Left hindlimb (tissue), 1 donor: ENCODE measurements at places on chromosomes 6 and 20.

DNA sequence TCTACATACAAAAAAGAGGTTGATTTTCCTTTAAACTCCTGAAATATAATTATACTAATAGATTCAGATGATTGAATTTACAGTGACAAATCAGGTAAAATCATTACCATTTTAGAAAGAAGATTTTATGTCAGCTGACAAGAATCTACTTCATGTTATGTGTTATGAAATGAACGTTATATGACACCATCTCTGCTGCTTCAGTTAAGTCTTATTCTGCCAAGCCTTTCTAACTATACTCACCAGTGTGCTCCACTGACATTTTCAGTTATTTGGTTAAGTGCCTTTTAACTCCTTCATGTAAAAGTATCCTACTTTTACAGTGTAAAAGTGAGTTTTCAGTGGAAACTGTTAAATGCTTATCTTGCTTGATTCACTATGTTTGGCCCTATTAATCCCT, 80.4 kb downstream of the RWDD2A start:
- no peak for DNase-seq

GRCh38 chr6:77568570-77568969, 84.3 kb upstream of the MEI4 start:
- DNase-seq: no peak

GRCh38 chr6:12467706-12468670, 177.8 kb downstream of the EDN1 start:
- DNase-seq: no peak

DNA sequence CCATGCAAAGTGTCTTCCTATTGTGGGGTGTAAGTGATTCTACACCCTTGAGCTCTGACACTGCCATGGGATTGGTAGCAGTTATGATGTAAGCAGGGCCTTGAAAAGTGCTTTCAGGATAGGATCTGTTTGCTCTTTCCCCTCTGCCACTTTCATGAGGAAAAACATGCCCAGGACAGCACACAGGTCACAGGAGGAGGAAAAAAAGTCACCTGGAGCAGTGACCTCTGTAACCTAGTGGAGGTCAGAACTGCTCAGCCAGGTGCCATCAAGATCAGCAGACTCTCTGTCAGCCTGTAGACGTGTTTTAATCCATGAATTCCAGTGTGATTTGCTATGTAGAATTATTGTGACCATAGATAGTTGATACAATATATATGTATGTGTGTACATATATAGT, 92.7 kb upstream of the BMP2 start:
- no peak for DNase-seq

GRCh38 chr20:32547753-32548034, 37.4 kb downstream of the NOL4L start:
- DNase-seq: no peak

GRCh38 chr6:69795469-69796072, 1.2 kb downstream of the LMBRD1 start:
- no peak for DNase-seq

GRCh38 chr6:40877362-40877761, 161.7 kb downstream of the UNC5CL start:
- DNase-seq: no peak

DNA sequence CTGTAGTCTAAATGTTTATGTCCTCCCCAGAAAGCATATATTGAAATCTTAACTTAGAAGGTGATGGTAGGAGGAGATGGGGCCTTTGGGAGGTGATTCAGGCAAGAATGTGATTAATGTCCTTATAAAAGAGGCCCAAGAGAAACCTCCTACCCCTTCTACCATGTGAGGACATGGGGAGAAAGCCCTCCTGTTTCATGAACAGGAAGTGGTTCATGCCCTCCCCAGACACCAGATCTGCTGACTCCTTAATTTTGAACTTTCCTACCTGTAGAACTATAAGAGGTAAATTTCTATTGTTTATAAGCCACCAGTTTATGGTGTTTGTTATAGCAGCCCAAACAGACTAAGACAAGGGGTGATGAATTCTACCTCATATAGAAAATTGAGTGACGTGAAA, 8.7 kb upstream of the ECT2L start:
- no peak for DNase-seq

DNA sequence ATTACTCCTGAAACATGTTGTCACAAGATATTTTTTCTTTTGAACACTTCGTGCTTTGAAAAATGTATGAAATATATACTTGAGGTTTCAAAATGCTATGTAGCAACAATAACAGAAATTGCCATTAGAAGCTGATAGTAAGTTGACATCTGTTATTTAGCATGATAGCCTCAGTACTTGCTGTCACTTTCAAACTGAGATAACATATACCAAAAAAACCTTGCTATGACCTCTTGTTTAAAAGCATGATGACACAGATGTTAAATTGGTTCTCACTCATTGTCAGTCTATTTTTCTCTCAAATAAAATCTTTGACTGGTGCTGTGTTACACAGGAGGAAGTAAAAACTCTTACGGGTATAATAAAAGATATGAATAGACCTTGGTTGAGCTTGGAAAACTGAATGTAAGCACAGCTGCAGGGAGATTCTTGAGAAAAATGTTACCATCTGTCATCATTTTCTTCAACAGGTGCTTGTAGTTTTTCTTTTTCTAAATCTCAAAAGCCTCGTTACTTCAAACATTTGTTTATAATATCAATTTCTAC, 18.6 kb downstream of the MOXD1 start:
- no peak for DNase-seq

- DNase-seq: no peak
Observed at GRCh38 chr20:6014017-6014416, 39.8 kb downstream of the LRRN4 start.

- peak; percentile 84 for DNase-seq
Observed at GRCh38 chr6:24910961-24911725, 24.6 kb downstream of the RIPOR2 start.

DNA sequence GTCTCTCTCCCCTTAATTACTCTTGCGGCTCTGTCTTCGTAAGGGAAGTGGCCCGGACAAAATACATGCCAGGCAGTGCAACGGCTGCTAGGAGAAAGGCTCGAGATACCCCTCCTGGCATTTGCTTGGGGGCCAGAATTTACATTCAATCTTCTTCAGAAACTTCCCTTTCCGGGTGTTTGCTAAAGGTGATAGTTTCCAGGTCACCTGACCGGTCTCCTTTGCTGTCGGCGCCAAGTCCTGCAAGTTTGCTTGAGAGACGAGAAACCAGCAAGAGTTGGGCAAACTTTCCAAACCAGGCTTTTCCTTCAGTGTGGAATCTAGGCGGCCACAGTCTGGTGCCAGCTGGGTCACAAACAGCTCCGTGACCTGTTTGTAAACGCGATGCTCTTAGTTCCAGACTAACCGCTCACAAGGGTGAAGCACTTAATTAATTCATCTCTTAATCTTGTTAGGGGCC, 563 bp upstream of the SRSF3 start:
- peak; percentile 73 for DNase-seq

GRCh38 chr20:13453367-13453766, 185.4 kb downstream of the TASP1 start:
- DNase-seq: no peak

DNA sequence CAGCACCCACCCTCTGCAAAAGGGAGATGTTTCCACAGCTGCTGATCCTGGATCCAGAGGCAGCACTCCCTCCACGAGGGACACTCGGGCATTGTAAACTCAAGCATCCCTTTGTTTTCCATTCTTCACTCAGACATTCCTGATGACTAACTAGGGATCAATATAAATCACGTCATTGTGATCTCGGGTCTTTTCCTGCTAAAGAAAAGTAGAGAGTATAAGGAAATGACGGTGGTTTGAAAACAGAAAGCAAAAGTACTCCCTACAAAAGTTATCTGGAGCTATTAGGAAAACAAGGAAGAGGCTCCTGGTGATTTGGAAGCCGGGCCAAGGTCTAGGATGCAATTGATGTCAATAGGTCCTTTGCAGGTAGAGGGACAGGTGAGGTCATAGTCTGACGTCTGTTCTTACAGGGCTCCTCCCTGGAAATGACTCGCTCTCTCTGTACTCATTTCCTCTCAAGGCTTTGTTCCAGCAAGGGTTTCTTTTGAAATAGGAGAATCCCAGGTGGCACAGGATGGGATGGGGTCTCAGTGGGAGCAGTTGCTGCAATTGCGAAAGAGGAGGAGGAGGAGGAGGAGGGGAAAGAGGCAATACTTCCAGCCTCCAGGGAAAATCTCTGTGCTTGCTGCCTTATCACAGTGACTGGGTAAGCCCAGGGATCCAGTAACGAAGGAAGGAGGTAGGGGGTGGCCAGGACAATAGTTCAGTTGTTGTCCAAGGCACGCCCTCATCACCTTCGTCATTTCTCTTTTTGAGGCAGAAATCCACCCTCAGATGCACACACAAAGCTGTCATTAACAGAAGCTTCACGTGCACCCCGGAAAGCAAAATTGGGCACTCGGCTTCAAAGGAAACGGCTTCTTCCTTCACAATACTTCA, 222.8 kb downstream of the LY86 start:
- no peak for DNase-seq

DNA sequence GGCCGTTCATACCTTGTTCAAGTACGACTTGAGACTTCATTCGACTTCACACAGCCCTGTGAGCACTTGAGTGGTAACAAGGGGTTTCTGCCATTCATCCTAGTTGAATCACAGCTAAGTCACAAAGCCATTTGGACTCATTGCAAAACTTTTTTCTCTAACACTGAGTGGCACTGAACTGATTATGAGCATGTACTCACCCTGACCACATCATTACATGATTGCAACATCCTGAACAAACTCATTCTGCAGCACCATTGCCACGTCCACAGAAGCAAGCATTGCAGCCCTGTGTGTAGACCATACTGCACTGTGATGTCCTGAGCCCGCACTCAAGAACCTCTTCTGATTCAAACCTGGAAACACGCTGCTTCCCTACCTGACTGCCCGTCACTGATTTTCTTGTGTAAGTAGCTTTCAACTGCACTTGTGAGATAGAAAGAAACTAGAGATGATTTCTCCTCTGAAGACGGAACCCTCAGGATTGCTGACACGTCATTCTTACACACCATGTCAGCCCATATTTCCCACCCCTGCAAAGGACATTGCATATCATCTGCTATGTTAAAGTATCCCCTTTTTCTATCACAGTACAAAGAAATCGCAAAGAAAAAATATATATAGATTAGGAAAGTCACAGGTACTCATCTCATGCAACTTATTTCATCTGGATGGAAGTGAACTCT, 81.6 kb downstream of the C6orf118 start:
- DNase-seq: no peak

DNA sequence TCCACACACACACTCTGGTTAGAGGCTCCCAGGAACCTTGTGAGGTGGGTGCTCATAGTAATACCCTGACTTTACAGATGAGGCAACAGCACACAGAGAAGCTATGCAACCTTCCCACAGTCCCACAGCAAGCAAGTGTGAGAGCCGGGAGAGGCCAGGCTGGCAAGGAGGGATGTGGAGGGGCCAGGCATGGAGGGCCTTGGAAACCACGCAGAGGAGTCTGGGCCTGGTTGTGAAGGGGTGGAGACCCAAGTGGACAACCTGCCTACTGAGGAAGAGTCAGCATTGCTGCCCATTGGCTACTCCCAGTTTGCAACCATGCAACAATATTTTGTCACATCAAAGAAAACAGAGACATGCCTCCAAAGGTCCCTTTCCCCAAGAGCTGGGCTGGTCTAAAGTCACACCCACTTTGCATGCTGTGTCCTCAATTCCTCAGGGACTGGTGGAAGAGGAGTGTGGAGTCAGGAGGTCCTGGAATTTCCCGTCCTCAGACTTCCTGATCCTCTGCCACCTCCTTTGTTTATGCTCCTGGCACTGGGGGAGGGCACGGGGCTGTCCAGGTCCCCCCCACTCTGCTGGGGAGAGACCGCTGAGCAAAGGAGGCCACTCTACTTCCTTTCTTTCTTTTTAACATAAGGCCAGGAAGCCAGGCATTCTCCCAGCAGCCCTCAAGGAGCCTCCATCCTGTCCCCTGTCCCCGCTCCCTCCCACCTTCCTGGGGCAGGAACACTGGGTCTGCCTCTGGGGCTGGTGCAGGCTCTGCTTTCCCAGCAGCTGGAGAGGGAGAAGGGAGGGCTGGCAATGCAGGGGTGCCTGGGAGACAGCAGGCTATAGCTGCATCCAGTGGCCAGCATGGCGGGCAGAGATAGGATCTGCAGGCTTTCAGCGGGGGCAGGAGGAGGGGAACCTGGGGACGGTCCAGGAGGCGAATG, 68.3 kb downstream of the NOL4L start:
- no peak for DNase-seq

DNA sequence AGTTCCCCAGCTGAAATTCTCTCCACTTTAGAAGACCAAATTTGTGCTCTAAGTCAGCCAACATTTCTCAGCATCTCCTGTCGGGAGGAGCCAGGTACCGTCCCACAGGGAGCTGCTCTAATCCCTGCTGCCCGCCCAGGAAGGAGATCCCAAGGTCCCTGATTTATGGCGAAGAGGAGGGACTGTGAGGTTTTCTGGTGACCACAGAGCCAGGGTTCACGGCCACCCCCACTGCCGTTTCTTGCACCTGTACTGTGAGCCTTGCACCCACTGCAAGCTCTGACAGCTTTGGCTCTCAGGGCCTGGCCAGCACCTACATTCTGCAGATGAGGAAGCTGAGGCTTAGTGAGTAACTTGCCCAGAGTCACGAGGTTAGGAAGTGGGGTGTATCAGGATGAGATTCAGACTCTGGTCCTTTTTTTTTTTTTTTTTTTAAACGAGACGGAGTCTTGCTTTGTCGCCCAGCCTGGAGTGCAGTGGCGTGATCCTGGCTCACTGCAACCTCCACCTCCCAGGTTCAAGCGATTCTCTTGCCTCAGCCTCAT, 34.9 kb downstream of the FOXC1 start:
- DNase-seq: no peak

- DNase-seq: no peak
Observed at GRCh38 chr6:136764517-136764993, 27.7 kb downstream of the MAP3K5 start.

DNA sequence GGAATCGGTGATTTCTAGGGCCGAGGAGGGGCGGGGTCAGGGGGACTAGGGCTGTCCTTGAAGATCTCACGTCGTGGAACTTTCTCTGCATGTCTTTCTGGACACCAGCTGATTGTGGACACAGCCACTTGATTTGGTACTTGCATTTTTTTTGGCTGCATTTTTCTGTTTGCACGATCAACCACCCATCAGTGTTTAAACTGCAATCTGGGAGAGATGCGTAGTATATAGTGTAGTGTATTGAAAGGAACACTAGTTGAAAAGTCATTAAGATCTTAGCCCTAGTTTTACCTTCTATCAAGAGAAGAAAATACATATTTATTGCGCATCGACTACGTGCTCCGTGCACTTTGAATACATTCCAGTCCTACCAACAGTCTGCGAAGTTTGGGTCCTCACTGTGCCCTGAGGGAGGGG, 657 bp downstream of the NT5DC1 start:
- DNase-seq: no peak

DNA sequence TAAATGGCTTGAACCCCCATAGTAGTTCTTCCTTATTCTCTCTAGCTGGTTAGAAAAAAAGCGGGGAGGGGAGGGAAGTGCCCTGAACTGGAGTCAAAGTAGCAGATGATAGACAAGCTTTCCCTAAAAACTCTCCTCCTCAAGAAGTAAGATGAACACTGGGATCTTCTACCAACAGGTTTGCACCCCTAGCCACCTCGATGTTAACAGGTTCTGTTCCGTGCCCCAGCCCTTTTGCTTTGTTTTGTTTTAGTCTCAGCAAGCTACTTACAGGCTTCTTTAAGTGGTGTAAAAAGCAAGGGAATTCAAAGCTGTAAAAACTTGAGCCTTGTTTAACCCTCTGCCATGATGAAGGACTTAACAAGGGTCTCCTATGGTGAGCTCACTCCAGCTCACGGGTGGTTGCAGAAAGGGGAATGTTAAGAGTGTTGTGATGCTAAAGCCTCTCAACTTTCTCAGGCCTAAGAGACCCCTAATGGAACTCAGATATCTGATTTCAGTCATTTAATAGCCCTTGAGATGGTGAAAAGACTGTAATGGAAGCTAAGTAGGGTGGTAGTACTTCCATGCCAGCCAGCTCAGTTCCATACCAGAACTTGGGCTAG, 106.0 kb downstream of the FOXO3 start:
- DNase-seq: no peak
